ENCODE measurements at places on chromosomes 2 and 18.

DNA sequence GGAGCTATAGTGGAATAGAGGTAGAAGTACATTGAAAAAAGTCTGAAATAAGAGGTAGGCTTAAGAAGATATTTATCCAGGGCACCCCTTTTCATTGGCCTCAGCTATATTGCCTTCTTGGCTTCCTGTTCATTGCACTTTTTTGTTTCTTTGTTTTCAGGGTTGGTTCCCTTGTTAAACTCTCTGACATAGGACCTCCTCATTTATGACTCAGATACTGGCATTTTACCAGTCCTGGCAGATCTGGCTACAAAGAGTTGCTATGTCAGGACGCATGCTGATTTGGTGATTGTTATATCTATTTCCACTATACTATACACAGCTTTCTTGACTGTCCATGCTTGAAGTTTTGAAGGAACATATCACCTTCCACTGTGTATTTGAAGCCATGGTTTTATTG lies 60.0 kb downstream of the GCA start:
- H3K27me3 ChIP-seq, result no peaks in the 10 kb centered on the region
- peaks cover 36% of the 10 kb centered on the region for H3K4me1 ChIP-seq
- DNase-seq, result no peak
- H3K36me3 ChIP-seq, result no peaks in the 10 kb centered on the region
- H3K27ac ChIP-seq, result no peak overlapping the region
- H3K4me3 ChIP-seq, result no peak overlapping the region

GRCh38 chr2:239947729-239948045 lies 77.5 kb downstream of the NDUFA10 start:
- no peak overlapping the region for H3K4me3 ChIP-seq
- H3K4me1 ChIP-seq, result peaks cover 17% of the 10 kb centered on the region
- H3K36me3 ChIP-seq, result peaks cover 12% of the 10 kb centered on the region
- no peak for DNase-seq
- H3K27me3 ChIP-seq, result peaks cover 10% of the 10 kb centered on the region
- H3K27ac ChIP-seq, result peak overlapping the region; percentile 64

DNA sequence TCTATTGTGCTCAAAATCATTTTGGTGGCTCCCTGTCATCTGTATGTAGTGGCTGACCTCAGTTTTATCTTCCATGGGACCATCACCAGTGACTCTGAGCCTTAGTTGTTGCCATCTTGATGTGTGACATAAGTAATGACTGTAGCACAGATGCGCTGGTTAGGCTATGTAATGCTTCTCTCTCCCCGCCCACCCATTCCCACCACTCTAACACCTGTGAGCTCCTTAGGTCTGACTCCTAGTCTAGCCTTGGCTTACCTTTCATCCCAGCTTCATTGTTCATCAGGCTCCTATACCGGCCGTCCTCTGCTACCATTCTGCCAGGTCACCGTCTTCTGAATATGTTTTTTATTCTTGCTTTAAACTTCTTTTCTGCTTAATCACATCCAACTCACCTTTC lies 17.2 kb downstream of the MYO1B start:
- H3K27me3 ChIP-seq, result no peaks in the 10 kb centered on the region
- no peak overlapping the region for H3K4me3 ChIP-seq
- no peak for DNase-seq
- H3K36me3 ChIP-seq, result no peaks in the 10 kb centered on the region

- no peak for DNase-seq
- H3K27ac ChIP-seq, result no peak overlapping the region
- H3K27me3 ChIP-seq, result no peaks in the 10 kb centered on the region
- no peak overlapping the region for H3K4me3 ChIP-seq
Observed at GRCh38 chr2:150122871-150123613, 364.4 kb downstream of the RND3 start.

DNA sequence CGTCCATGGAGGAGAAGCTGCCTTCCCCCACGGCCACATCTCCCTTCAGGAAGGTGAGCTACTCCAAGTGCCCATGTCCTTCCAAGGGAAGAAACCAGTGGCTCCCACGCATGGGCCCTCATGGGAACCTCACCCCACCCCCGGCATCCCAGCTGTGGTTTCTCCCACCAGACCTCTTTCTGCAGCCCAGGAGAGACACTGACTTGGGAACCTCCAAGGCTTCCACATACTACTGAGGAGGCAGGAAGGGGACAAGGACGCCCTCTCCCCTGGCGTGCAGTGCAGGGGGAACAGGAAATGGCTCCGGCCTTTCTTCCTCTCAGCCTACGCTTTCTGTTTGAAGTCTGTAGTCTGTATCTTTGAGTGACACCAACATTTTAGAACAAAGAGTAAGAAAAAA lies 104.5 kb upstream of the EPC2 start:
- H3K36me3 ChIP-seq, result peaks cover 7% of the 10 kb centered on the region
- peaks cover 20% of the 10 kb centered on the region for H3K4me1 ChIP-seq
- H3K27me3 ChIP-seq, result peaks cover 12% of the 10 kb centered on the region
- no peak overlapping the region for H3K4me3 ChIP-seq

DNA sequence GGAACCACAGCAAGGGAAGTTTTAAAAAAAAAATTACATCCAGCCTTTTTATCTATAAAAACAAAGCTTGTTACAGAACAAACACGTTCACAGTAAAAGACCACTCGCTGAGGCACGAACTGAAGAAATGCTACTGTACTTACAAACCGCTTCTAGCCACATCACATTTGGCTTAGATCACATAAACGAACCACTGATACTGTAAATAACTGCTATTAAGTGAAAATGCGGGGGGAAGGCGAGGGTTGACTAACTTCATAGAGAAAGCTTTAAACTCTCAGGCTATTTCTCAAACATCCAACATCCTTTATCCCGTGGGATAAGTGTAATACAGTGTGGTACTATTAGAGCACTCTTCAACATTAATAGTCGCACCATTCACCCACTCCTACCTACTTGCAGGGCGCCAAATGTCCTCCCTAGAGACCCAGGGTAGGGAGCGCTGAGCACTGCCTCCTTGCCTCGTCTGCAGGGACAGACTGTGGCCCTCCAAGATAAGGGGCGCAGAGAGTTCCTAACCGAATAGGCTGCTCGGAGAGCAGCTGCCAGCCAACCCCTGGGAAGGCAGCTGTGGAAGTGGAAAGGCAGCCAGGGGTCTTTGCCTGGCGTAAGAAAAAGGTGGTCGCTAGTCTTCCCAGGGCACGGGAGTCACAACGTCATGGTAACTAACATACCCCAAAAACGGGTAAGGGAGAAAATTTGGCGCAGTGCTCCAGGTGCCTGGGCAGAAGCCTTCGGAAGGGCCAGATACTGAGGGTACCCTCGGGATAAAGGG lies 854 bp downstream of the GPR155 start:
- peaks cover 7% of the 10 kb centered on the region for H3K36me3 ChIP-seq
- peak overlapping the region; percentile 93 for H3K27ac ChIP-seq
- H3K4me1 ChIP-seq, result peaks cover 1% of the 10 kb centered on the region
- peak overlapping the region; percentile 97 for H3K4me3 ChIP-seq
- peaks cover 2% of the 10 kb centered on the region for H3K27me3 ChIP-seq

GRCh38 chr2:197677056-197677455 lies 1.7 kb upstream of the RFTN2 start:
- no peaks in the 10 kb centered on the region for H3K36me3 ChIP-seq
- no peak for DNase-seq
- H3K27ac ChIP-seq, result no peak overlapping the region
- H3K4me3 ChIP-seq, result no peak overlapping the region
- H3K4me1 ChIP-seq, result no peaks in the 10 kb centered on the region

DNA sequence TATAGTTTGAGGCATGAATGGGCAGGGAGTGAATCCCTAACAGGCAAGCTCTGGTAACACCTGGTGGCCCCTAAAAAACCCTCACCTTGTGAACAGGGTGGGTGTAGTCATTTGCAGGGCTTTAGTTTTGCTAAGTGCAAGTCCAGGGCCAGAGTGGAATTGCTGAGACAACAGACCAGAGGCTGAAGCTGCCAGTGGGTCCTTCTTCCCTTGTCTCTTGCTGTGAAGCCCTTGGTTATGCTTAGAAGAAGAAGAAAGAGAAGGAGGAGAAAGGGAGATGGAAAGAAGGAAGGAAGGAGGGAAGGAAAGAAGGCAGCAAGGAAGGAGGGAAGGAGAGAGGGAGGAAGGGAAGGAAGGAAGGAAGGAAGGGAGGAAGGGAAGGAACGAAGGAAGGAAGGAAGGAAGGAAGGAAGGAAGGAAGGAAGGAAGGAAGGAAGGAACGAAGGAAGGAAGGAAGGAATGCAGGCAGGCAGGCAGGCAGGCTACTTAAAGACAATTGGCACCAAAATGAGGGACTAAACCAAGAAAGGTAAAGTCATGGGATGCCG lies 45.8 kb downstream of the SMAD7 start:
- no peak overlapping the region for H3K27ac ChIP-seq
- DNase-seq, result no peak
- no peaks in the 10 kb centered on the region for H3K4me1 ChIP-seq
- peaks cover 4% of the 10 kb centered on the region for H3K27me3 ChIP-seq

DNA sequence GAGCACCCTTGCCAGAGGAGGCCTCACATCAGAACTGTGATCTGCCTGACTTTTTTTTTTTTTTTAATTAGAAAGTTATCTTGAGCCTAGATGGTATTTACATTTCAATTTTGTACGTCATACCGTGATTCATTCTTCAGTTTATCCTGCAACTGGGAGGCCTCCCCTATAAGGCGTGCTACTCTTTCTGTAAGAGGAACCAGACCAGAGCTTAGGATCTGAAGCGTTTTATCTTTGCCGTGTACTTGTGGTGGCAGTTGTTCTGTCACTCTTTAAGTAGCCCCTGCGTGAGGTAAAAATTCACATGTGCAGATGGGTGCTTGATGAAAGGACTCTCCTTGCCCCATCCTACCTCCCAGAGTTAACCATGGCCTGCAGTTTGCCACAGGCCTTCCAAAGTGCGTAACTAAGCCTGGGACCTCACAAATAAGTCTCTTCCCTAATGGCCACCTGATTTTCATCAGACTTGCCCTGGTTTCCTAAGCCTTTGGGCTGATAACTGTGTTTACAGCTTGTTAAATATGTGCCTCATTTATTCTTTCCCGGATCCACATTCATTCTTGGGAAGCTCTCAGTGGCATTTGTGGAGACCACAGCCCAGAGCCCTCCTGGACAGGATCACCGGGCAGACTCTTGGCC lies 96.0 kb downstream of the MTCL1 start:
- no peak for DNase-seq
- no peak overlapping the region for H3K27ac ChIP-seq
- H3K4me1 ChIP-seq, result peaks cover 10% of the 10 kb centered on the region
- H3K4me3 ChIP-seq, result no peak overlapping the region
- no peaks in the 10 kb centered on the region for H3K27me3 ChIP-seq
- H3K36me3 ChIP-seq, result no peaks in the 10 kb centered on the region

DNA sequence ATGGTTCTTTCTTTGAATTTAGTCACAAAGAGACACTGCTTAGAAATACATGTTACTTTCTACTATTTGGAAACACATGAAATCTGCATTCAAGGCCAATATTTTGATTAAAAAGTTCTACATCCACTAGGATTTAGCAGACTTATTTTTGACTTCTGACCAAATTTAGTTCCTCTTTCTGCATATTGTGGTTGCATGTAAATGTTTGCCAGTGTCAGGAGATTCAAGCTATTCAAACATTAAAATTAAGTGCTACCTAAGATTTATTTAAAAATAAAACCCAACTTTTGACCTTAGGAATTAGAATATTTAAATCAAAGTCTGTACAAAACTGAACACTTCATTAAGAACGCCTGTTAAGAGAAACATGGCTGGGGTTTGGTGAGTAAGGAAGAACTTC lies 891.1 kb downstream of the CPS1 start:
- no peak overlapping the region for H3K27ac ChIP-seq
- no peak overlapping the region for H3K4me3 ChIP-seq
- no peaks in the 10 kb centered on the region for H3K4me1 ChIP-seq
- no peak for DNase-seq
- H3K27me3 ChIP-seq, result no peaks in the 10 kb centered on the region

- H3K4me1 ChIP-seq, result no peaks in the 10 kb centered on the region
- peak overlapping the region; percentile 68 for H3K4me3 ChIP-seq
- no peak overlapping the region for H3K27ac ChIP-seq
- DNase-seq, result no peak
- H3K27me3 ChIP-seq, result no peaks in the 10 kb centered on the region
- no peaks in the 10 kb centered on the region for H3K36me3 ChIP-seq
Observed at GRCh38 chr2:153403940-153404339, 74.6 kb downstream of the RPRM start.

DNA sequence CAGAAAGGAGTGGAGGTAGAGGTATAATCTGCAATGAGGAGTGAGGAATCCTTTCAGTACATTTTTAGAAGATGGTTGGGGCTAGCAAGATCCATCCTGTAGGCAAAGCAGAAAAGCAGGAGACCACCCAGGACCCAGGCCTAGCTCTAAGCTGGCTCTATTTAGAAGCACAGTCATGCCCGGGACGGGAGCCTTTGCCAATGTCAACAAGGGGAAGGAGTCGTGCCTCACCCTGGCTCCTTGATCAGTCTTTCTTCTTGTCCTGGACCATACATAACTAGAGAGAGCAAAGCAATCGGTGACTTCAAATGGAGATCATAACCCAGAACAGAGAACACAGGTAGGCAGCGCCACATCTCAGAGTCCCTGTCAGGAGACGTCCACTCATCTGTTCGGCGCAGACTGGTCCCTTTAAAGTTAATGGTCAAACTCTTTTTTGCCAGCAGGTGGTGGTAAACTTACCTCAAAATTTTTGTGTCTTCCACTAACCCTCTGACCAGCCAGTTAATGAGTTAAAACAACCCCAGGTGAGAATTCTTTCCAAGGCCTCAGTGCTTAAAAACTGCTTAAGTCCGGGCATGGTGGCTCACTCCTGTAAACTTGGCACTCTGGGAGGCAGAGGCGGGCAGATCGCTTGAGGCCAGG lies 8.0 kb downstream of the MC5R start:
- DNase-seq, result no peak
- H3K4me3 ChIP-seq, result no peak overlapping the region
- H3K27ac ChIP-seq, result no peak overlapping the region
- H3K4me1 ChIP-seq, result peaks cover 1% of the 10 kb centered on the region
- peaks cover 8% of the 10 kb centered on the region for H3K27me3 ChIP-seq
- no peaks in the 10 kb centered on the region for H3K36me3 ChIP-seq

- H3K36me3 ChIP-seq, result no peaks in the 10 kb centered on the region
- peaks cover 14% of the 10 kb centered on the region for H3K4me1 ChIP-seq
Observed at GRCh38 chr18:69400976-69401225, 213 bp downstream of the DOK6 start.

DNA sequence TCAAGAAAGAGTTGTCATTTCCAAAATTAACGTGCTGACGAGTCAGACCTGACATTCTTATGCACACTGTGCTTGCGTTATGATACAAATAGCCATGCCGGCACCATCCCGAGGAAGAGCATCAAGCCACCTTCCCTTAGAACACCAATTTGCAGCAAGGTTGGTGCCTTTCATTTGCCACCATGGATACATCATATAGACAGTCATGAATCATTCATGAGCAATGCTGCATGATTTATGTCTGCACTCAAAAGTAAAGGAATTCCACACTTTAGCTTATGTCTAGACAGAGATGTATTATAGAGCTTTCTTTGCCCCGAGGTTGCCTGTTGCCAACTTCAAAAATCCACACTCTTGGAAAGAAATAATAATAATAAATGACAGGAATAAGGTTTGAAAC lies 166.9 kb downstream of the VWC2L start:
- H3K27ac ChIP-seq, result no peak overlapping the region
- peaks cover 31% of the 10 kb centered on the region for H3K4me1 ChIP-seq
- H3K4me3 ChIP-seq, result no peak overlapping the region
- peaks cover 5% of the 10 kb centered on the region for H3K27me3 ChIP-seq
- DNase-seq, result no peak
